Stimulated activated CD4-positive, alpha-beta T cell treated with anti-CD3 and anti-CD28 coated beads, Interleukin-4, amount 100 ng/mL, for 48 hours (primary cell): ENCODE measurements at places on chromosomes 3 and 15.
A peak's percentile ranks its signal among the peaks of the same experiment; 100 is the strongest.

- DNase-seq = no peak
These were observed 3.5 kb downstream of the PDE12 start for GRCh38 chr3:57559526-57559925.

DNA sequence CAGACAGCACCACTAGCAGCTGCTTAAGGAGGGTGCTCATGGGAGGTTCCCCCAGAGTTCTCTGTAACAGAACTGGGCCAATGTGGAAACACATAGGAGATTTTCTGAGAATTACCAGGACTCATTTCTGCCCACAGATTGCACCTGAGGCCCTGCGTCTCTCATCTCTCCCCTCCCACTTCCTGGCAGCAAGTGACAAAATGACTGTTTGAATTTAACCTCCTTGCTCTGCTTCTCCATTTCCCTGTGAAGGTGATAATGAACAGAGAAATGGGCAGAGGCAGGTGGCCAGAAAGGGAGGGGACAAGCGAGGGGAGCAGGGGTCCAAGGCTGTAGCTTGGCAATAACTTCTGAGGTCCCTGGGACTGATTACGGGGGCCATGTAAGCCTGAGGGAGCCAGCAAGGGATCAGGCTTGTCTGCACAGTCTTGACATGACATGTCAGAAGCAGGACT lies 8.0 kb downstream of the EPHB1 start:
- peak; percentile 15 for DNase-seq

DNA sequence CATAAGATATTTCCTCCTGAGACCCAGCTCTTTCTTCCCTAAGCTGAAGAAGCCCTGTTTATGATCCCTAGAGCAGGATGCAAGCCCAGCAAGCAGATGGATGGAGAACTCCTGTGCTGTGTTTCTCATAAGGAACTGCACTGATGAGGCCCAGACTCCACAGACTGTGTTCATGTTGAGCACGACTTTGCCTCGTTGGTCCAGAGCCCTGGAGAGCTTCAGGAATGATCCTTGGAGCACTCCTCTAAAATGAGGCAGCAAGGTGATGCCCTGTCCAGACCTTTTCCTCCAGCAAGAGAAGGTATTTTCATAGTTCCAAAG lies 83.8 kb downstream of the MYLK start:
- no peak for DNase-seq

DNA sequence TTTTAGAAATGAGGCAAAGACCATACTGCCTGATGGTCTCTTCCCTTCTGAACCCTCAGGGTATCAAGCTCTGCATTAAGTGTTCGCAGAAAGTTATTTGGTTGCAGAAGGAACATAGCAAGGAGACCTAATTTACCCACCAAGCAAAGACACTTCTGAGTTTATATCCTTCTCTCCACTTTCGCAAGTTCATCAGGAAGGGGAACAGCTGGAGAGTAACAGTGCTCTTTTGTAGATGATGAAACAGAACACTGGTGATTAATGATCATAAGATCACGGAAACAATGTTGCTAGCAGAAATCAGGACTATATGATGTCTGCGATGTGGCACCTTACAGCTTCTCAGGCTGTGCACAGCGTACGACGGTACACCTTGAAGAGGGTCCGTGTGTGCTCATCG lies 62.1 kb downstream of the NCEH1 start:
- no peak for DNase-seq

- no peak for DNase-seq
These were observed 452 bp downstream of the BBX start for GRCh38 chr3:107523289-107523538.
